ENCODE measurements at places on chromosomes 12 and 14. TPM values are rescaled to one million over a fixed set of nuclear protein-coding genes. Genes with fewer than 3 reads are reported as not detected.

- DNase-seq = no peak
Measured at GRCh38 chr12:64951944-64952343, 127.5 kb downstream of the TBC1D30 start.

DNA sequence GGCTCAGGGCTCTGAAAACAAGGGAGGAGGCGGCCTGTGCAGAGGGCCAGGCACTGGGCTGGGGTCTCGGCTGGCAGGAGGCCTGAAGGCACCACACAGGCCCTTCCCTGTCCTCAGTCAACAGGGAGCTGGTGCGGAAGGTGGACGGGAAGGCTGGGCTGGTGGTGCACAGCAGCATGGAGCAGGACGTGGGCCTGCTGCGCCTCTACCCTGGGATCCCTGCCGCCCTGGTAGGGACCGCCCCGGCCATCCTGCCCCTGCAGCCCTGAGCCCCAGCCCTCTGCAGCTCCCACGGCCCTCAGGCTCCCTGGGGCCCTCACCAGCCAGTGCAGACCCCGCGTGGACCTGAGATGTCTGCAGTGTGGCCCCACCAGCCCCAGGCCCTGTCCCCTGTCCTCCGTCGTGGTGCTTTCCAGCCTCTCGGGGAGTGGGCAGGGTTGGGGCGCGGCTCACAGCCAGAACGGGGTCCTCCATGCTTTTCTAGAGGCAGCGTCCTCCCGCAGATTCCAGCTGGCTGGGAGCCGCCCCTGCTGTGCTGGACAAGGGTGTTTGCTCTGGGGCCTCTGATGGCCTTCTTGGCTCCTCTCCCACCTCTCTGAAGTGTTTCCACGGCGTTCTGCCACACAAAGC is 18.1 kb downstream of the ASPG start:
- no peak for DNase-seq

GRCh38 chr12:127773520-127773919 is 493.4 kb upstream of the TMEM132C start:
- no peak for DNase-seq

DNA sequence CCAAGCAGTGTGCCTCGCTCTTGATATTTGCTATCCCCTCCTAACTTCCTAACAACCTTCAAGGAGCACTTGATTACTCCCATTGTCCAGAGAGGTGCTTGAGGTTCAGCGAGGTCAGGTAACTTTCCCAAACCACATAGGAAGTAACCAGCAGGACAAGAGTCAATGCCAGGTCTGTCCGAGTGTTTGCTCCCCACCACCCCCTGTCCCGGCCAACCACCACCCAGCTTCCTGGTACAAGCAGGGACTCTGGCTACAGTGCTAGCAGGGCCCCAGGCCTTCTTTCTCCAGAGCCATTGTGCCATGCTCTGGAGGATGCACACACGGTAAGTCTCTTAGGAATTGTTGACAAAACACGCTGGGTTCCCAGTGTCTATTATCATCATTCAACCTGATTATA is 49.2 kb downstream of the SYNE3 start:
- DNase-seq = no peak

DNA sequence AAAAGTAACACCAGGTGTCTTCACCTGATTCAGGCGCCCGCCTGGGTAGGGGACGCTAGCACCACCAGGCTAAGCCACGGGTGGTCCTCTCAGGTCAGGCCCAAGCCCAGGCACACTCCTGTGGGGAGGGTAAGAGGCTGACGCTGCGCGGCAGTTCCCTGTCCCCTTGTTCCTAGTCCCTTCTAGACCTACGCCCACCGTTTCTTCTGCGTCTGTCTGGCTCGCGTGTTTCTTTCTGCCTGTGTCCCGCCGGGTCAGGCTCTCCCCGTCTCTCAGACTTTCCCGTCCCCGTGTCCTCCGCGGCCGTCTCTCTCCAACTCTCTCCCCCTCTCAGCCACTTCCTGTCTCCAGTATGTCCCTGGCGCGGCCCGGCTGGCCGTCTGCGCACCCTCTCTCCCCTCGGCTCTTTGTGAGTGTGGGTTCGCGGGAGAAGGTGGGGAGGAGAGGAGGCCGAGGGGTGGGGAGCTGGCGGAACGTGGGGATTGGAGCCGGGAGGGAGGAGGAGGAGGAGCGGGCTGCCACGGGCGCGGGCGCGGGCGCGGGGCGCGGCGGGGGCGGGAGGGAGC is 3.1 kb upstream of the TNS2 start:
- peak; percentile 97 for DNase-seq

The GALNT8 gene
- total RNA-seq = not detected

DNA sequence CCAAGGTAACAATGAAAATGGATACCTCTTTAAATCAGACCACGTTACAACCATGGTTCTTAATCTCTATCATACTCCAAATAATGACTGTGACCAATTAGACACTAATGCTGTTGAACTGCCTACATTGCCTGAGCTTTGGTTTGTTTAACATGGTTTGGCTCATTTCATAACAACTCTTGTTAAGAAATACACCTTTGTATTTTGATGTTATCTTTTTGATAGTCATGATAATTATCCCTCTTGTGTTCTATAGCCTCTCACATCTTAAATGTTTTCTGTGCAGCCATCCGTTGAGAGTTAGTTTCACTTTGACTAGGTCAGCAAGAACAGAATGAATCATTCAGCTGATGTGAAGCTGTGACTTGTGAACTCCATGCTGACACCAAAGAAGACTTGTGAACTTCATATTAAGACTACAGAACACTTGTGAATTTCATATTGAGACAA is 75.5 kb upstream of the RERGL start:
- no peak for DNase-seq

The FAM177A1 gene
- total RNA-seq = 35.1 TPM

GRCh38 chr12:112270673-112271072 is 111.6 kb downstream of the HECTD4 start:
- no peak for DNase-seq

DNA sequence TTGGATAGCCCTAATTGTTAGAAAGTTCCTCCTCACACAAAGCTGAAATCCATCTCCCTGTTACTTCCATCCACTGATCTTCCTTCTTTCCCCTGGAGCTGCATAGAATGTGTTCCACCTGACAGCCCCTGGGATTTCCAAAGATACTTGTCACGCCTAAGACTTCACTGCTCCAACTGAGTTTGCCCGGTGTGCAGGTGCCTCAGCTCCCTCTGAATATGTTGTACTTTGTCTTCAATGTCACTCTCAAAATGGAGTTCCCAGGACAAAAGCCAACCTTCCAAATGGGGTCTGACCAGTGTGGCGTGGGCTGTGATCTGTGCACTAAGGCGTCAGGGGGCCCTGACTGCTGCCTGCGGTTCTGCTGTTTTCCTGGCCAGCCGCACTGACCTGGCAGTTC is 42.8 kb downstream of the CACNA2D4 start:
- DNase-seq = no peak

The NKX2-1 gene
- total RNA-seq = not detected
